ENCODE measurements at places on chromosomes 4 and X. TPM values are rescaled to one million over a fixed set of nuclear protein-coding genes. Genes with fewer than 3 reads are reported as not detected.

The CHRDL1 gene
- total RNA-seq = not detected

The MED28 gene
- total RNA-seq = 8.4 TPM

The CPLX1 gene
- total RNA-seq = not detected

The GLRA3 gene
- total RNA-seq = not detected

The NMU gene
- total RNA-seq = not detected

The VSIG4 gene
- not detected for total RNA-seq

The CXCL5 gene
- 19.5 TPM for total RNA-seq

The ATP1B4 gene
- not detected for total RNA-seq

The WFS1 gene
- 29.3 TPM for total RNA-seq

The FAM47B gene
- not detected for total RNA-seq

The TEX13D gene
- total RNA-seq = not detected

The STAP1 gene
- not detected for total RNA-seq

The SCML2 gene
- total RNA-seq = 0.22 TPM

The MMRN1 gene
- total RNA-seq = not detected

The PRRG3 gene
- total RNA-seq = not detected

The PNMA6A gene
- 0.29 TPM for total RNA-seq
